ENCODE measurements at places on chromosomes 12 and 14.

GRCh38 chr12:26628234-26628633, 204.8 kb downstream of the ITPR2 start:
- no peak for DNase-seq

GRCh38 chr14:94917041-94917600, 147.2 kb upstream of the GSC start:
- no peak for DNase-seq

DNA sequence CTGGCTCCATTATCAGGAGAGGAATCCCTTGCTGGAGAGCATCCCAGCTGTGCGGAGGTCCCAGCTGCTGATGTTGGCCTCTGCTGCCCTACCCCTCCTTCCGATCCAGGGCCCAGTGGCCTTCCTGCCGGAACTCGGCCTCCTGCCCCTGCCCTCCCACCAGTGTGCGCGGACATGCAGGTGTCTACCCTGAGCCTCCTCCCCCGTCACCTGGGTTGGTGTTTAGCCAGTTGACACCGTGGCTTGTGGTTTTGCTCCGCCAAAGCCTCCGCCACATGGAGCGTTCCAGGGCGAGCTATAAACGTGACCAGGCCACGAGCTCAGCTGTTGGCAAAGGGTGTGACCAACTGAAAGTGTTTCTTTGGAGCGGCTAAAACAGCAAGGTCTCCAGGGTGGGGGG, 1104.3 kb downstream of the BCL11B start:
- DNase-seq: no peak

GRCh38 chr12:34605510-34605887, 583.2 kb downstream of the ALG10 start:
- DNase-seq: no peak

DNA sequence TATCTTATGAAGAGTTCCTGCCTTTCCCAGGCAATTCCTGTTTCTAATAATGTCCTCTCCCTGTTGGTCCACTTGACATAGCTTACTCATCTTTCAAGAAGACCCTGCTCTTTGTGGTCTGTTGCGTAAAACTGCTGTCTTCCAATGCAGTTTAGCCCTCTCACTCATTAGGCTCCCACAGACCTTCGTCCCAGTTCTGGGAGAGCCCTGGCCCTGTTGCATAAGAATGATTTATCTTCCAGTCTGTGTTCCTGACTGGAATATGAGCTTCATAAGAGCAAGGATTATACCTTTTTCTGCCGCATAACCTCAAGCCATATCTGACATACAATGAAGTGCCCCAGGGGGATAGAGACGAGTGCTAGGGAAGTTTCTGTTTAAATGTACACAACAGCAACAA, 365.9 kb upstream of the NOVA1 start:
- DNase-seq: no peak

- DNase-seq: no peak
Observed at GRCh38 chr12:126627596-126627995, 1562.4 kb downstream of the AACS start.

GRCh38 chr14:93930296-93930988, 3.3 kb downstream of the FAM181A start:
- DNase-seq: no peak

DNA sequence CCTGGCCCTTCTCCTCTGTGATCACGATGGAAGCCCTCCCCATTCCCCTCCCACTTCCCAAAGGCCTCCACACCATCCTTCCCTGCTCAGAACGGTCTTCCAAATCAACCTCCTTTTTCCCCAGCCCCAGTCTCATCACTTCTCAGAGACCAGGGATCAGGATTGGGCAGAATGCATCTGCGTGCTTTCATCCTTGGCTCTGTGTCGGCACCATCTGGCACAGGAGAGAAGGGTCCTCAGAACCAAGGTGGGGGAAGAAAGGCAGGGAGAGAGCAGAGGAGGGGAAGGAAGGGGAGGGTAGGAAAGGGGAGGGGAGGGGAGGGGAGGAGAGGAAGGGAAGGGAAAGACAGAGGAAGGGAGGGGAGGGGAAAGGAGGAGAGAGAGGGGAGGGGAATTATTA, 52.4 kb upstream of the FICD start:
- no peak for DNase-seq

GRCh38 chr14:104550340-104550860, 29.2 kb upstream of the C14orf180 start:
- DNase-seq: no peak

DNA sequence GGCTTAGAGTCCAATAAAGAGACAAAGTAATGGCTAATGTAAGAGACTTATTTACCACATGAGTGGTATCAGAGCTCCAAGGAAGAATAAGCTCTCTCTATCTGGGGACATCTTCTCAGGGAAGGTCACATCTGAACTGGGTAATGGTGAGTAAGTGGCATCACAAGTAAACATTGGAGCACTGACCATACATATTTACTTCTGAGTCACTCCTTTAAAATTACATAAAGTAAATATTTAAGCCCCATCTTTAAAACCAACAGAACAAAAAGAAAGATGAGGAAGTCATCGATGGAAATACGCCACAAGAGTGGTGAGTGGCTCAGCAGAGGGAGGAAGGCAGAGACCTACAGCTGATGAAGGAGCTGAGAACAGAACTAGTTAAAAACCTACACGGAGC, 159.9 kb downstream of the DUSP6 start:
- DNase-seq: no peak

- DNase-seq: no peak
Observed at GRCh38 chr12:62263966-62264365, 3.8 kb downstream of the USP15 start.

DNA sequence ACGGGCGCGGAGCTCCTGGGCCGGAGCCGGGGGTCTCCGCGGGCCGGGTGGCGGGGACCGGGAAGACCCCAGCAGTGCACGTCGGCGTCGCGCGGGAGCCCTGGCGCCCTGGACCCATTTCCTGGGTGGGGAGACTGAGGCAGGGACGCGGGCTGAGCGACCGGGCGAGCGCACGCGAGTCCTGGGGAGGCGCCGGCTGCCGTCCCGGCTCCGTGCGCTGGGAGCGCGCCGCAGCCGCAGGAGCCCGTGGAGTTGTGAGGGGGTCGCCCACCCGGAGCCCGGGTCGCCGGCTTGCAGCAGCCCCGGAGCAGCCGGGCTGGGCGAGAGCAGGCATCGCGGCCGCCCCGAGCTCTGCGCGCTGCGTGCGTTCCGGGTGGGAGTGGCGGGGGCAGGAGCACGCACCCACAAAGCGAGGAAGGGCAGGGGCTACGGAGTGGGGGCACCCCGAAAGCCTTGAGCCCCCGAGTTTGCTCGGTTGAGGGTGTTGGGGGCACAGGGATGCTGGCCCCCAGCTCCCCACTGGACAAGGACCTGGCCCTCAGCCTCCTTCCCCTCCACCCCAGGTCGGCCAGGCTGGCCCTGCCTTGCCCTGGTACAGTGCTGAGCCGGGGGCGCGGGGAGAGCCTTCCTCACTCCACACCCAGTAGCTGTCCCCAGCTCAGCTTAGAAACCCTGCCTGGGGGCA, 620 bp downstream of the MMP17 start:
- DNase-seq: no peak

DNA sequence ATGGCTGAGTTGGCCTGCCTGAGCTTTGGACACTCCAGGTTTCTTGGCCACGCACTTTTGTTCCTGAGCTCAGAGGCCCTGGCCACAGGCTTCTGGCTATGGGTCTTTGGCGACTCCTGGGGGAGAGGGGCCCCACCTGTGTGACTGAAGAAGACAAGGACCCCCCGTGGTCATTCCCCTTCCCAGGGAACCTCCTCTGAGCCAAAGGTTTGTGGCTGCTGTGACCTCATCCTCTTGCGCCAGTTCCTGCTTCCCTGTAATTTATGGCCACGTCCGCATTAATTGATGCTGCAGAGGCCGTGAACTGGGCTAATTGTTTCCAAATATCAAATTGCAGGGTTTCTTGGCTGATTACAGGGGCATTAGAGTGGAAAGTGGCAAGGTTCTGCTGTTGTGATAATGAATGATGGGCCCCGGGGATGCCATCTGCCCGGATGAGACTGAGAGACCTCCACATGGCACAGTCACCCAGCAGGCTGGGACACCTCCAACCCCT, 27.6 kb upstream of the NOS1 start:
- DNase-seq: no peak

DNA sequence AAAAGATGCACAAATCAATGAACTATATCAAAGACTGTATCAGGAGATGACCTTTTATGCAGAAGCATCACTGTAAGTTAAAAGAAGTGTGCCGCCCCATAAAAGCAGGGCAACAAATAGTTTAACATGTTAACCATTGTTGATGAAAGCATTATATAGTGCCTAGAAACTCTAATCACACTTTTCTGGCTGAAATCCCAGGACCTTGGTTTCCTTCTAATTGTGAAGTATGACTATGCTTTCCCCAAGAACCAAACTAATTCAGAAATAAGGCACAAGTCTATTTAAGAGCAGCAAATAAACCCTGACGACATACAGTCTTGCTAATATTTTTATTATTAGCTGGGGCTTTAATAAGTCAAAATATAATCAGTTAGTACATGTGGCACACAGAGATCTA, 21.7 kb downstream of the RACGAP1 start:
- DNase-seq: no peak

DNA sequence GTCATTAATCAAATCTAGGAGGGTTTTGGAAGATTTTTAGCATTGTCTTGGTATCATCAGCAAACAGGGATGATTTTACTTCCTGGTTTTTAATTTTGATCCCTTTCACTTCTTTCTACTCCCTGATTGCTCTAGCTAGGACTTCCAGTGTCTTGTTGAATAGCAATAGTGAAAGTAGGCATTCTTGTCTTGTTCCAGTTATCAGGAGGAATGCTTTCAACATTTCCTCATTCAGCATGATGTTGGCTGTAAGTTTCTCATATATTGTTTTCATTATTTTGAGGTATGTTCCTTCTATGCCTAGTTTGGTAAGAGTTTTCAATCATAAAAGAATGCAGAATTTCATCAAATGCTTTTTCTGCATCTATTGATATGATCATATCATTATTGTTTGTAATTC, 244.2 kb upstream of the CLEC14A start:
- DNase-seq: no peak

- DNase-seq: no peak
Observed at GRCh38 chr14:79117561-79117960, 947.4 kb downstream of the NRXN3 start.

DNA sequence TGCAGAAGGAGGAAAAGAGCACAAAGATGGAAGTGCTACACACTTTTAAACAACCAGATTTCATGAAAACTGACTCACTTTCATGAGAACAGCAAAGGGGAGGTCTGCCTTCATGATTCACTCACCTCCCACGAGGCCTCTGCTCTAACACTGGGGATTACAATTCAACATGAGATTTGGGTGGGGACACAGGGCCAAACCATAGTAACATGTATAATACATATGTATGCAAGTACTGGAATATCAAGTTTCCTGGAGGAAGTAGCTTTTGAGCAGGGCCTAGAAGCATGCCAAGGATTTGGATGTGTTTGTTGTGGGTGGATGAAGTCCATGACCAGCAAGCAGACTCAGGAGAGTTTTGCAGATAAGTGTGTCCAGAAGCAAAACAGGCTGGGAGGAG, 409.0 kb downstream of the RGS6 start:
- no peak for DNase-seq

- no peak for DNase-seq
Observed at GRCh38 chr14:64673748-64674147, 30.5 kb upstream of the PLEKHG3 start.

DNA sequence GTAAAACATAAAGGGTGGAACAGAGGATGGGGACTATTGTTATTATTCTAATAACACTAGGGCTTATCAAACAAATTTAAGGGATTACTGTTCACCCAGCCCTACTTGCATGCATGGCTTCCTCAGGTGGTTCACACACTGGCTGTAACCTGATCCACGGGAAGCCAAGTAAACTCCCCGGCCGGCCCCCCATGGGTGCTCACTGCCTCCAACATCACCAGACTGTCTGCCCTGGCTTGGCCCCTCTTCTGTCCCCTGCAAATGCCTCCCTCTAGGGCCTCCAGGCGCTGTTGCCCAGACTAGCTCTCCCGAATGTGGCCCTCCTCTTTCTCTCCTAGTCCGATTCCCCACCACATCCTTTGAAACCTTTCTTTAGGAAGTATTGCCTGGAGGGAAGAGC, 18.6 kb downstream of the FAIM2 start:
- DNase-seq: no peak

DNA sequence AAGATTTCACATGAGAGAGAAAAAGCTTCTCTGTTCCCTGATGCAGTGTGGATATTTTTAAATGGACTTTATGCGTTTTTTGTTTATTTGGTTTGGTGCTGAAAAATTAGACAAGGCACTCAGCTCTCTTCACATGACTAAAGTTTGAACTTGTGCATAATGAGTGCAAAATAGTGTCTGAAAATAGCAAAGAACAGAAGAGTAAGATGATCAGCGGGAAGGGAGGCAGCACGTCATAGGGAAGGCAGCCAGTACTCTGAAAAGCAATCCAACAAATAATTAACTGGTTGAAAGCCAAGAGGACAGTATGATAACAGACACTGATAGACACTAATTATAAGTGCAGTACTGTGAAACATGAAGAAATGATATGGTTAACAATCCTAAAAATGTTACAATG, 46.6 kb upstream of the CDKN3 start:
- no peak for DNase-seq

- peak; percentile 58 for DNase-seq
Observed at GRCh38 chr12:12017135-12017581, 53.6 kb upstream of the BCL2L14 start.

GRCh38 chr14:101458741-101459550, 102.3 kb upstream of the DIO3 start:
- DNase-seq: no peak

GRCh38 chr14:88352698-88353097, 29.6 kb upstream of the KCNK10 start:
- no peak for DNase-seq

GRCh38 chr12:2609020-2609419, 185.8 kb upstream of the FKBP4 start:
- no peak for DNase-seq

DNA sequence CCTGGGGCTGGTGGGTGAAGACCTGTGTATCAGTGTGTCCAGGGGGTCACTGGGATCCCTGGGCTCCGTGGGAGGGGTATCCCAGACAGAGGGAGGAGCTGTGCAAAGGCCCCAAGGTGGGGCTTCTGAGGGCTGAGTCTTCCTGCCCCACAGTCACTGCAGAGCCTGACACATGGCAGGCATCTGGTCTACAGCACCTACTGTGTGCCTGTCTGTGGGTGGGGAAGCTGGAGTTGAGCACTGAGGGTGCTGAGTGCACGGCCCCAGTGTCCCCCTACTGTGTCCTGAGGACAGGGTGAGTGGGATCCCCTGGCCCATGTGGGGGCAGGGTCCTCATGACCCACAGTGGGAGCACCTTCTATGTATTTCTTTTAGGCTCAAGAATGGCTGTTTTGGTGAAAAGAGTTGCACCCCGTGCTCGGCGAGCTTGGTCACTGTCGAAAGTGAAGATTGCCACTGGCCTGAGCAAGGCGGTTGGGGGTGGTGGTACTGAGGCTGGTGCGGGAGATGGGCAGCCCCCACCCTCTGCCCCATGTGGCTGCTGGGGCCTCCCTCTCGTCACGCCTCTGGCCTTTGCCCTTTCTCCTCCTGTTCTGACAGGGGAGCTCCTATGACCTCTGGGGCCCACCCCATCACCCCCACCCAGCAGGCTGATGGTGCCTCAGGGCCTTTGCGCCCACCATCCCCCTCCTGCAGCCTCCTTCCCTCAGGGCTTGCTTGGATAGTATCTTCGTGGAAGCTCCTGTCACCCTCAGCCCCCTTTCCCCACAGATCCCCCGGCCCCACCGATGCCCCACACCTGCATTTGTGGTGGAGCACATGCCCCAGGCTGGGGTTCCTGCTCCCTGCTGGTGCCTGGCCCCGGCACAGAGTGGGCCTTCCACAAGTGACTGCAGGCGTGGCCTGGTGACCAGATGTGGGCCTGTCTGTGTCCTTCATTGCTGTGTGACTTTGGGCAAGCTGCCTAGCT, 55.8 kb downstream of the BEGAIN start:
- peak; percentile 18 for DNase-seq

GRCh38 chr14:31419967-31420318, 407 bp downstream of the HEATR5A start:
- DNase-seq: peak; percentile 56

Measured in breast epithelium (tissue), 4 donors.